Hindlimb muscle (tissue), 1 donor: ENCODE measurements at places on chromosomes 16 and 17. TPM values are rescaled to one million over a fixed set of nuclear protein-coding genes. Genes with fewer than 3 reads are reported as not detected.
A peak's percentile ranks its signal among the peaks of the same experiment; 100 is the strongest.

Gene FBXO39
- not detected for polyA plus RNA-seq

Gene KIFC3
- 26.8 TPM for polyA plus RNA-seq

Gene CLEC10A
- 1.7 TPM for polyA plus RNA-seq

Gene GRAPL
- polyA plus RNA-seq = 2.1 TPM

GRCh38 chr16:74700116-74700437 is 585 bp downstream of the MLKL start:
- peak; percentile 14 for DNase-seq

DNA sequence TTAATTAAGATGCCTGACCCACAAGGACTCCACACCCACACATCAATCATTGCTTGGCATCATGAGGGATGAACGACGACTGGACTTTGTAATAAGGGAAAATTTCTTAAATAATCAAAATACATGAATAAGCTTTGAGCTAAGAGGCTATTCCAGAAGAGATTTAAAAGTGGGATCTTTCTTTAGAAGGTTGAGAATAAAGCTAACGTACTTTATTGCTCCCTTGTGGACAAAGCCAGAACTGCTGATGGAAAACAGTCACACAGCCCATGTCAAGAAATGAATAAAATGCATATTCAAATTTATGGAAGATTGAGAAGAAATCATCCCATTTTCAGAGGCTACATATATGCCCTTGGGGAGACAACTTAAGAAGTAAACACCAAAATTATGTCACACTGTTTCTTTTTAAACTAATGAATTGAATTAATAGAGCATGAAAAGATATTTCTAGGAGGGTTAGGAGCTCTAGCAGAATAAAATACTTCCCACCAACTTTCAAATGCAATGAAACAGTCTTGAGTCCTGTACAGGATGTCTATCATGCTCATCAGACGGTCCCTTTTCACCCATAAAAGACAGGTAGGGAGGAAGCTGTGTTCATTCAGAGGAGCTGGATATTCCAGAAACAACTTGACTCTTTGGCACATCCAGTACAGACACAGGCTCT is 60.2 kb upstream of the PHOSPHO1 start:
- DNase-seq = peak; percentile 11

DNA sequence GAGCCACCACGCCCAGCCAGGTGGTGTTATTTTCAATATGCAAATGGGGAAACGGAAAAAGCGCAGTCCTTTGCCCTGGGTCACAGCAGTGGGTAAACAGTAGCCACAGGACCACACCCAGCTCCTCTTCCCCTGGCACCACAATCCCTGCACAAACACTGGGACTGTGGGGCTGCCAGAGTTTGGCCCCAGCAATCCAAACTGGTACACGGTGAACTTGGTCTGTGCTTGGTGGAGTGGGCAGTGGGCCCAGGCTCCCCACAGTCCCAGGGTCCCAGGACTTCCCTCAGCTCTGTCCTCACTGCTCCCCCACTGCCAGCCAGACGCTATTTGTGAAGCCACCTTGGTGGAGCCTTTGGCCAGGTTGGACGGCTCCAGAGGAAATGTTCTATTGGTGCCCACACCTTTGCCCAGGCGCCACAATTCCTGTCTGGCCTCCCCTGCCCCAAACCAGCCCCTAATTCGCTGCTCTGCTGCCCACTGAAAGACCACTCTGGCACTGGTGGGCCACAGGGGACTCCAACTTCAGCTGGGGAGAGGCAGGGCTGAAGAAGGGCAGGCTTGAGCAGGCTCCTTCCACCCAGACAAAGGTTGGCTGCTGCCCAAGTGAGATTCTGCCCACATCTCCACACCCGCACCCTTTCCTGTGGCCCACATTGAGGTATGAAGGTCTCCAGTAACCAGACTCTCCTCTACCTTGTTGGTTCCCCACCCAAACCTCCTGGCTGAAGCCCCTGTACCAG is 2.1 kb downstream of the CHAD start:
- no peak for DNase-seq

DNA sequence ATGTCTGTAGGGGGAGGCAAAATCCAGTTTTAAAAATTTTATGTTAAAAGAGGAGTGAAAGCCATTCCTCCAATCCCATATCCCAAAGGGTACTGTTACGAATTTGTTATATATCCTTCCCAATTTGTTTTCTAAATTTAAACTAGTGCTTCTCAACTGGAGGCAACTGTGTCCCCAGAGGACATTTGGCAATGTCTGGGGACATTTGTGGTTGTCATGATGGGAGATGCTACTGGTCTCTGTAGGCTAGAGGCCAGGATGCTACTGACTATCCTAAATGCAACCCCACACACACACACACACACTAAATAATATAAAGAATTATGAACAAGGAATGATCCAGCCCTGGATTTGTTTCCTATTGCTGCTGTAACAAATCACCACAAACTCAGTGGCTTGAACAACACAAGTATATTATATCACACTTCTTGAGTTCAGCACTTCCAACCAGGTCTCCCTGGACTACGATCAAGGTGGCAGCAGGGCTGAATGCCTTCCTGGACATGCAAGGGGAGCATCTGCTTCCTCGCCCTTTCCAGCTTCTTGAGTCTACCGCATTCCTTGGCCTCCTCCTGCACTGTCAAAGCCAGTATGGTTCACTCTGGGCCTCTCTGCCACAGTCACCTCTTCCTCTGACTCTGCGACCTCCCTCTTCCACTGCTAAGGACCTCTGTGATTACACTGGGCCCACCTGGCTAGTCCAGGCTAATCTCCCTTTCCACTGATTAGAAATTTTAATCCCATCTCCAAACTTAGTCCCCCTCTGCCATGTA is 30.1 kb downstream of the ARHGAP17 start:
- DNase-seq = no peak

DNA sequence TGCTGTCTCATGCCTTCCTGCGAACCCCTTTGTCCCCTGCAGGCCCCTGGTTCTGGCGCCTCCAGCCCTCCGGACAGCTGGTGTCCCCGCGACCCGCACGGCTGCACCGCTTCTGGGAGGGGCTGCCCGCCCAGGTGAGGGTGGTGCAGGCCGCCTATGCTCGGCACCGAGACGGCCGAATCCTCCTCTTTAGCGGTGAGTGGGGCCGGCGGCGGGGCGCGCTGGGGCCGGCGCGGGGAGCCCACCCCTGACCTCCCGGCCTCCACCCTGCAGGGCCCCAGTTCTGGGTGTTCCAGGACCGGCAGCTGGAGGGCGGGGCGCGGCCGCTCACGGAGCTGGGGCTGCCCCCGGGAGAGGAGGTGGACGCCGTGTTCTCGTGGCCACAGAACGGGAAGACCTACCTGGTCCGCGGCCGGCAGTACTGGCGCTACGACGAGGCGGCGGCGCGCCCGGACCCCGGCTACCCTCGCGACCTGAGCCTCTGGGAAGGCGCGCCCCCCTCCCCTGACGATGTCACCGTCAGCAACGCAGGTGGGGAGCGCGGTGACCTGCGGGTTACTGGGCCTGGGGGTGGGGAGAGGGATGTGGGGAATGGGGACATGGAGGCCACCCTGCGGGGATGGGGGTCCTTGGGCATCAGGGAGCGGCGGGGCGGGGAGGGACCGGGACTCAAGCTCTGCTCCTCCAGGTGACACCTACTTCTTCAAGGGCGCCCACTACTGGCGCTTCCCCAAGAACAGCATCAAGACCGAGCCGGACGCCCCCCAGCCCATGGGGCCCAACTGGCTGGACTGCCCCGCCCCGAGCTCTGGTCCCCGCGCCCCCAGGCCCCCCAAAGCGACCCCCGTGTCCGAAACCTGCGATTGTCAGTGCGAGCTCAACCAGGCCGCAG is 7.1 kb upstream of the IL32 start:
- DNase-seq = no peak

DNA sequence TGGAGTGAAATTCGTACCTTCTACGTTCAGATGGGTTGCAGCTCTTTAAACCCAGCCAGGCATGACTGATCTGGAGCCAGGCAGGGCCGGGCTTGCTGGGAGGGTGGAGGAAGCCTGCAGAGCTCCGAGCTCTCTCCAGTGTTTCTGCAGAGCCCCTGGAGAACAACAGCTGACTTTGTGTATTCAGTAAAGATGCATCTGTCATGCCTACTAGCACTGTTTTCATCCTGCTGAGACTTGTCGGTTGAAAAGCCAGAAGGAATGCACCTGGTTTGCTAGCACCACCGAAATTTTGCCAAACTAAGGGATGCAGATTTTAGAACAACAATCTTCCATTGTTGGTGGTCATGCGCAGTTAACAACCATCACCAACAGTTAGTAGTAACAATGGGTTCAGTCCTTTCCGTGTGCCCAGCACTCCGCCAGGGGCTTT is 22.4 kb upstream of the SCNN1B start:
- no peak for DNase-seq

- no peak for DNase-seq
Measured at GRCh38 chr17:4838309-4838785, 5.2 kb downstream of the MINK1 start.

DNA sequence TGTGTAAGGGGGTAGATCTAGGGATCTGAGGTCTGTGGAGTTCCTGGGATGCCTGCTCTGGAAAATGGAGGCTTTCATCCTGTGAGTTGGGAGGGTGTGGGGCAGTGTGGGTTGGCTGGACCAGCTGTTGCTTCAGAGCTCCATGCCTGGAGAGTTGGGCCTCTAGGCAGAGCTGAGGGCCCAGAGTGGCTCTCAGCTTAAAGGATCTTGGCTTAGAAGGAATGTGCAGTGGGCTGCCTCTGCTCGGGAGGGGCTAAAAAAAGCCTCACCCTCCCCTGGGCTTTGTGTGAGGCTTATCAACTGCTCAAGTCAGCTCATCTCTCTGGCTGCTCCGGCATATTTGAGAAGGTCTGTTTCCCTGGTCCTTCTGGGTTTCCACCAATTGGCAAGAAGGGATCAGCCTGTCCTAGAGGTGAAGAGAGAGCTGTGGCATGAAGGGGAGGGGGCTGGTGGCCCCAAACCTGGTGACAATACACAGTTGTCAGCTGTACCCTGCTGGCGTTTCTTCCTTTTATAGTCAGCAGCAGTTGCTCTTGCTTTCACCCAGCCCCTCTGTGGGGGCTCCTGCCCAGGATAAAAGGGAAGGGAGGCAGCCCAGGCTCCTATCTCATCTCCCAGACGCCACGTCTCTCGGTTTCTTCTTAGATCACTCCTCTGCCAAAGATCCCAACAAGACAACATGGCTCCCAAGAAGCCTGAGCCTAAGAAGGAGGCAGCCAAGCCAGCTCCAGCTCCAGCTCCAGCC is at the start of gene MYL4:
MYL4 (plus strand) TSS at position 605 of the 745 bp plus-strand sequence; CDS start at position 680, 75 bp downstream.
- no peak for DNase-seq
